CD8-positive, alpha-beta memory T cell (primary cell): ENCODE measurements at places on chromosomes 3 and 15. TPM values are rescaled to one million over a fixed set of nuclear protein-coding genes. Genes with fewer than 3 reads are reported as not detected.

GRCh38 chr3:12986986-12987385 is 86.2 kb downstream of the IQSEC1 start:
- H3K36me3 ChIP-seq, result no peaks in the 10 kb centered on the region
- no peak overlapping the region for H3K27ac ChIP-seq
- peaks cover 62% of the 10 kb centered on the region for H3K4me1 ChIP-seq
- no peaks in the 10 kb centered on the region for H3K27me3 ChIP-seq
- no peak for DNase-seq

DNA sequence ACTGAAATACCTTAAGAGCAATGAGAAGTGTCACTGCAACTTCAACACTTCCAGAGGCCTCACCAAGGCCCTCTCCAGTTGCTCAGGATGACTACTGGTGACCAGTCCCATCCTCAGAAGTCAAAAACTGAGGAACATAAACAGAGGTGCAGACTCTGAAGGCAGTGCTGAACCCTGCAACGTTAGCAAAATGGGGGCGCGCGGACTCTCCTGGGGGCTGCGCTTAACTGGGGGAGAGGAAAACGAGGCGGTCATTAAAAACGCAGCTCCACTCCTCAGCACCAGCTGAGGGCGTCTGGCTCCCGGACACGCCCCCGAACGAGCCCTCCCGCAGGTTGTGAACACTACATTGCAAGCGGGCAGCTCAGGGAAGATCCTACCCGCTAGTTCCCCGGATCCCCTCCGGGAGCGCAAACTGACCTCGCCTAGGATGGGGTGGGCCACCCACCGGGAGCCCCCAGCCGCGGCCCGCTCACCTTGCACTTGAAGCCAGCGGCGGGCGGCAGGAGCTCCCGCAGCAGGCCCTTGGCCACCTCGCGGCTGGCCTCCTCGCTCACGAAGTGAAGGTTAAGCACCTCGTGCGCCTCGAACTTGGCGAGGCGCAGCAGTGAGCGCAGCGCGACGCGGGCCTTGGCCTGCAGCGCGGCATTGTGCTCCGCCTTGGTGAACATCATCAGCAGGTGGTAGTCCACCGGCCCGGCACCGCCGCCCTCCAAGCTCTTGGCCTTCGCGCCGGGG is 711 bp downstream of the XXYLT1 start:
- H3K36me3 ChIP-seq, result no peaks in the 10 kb centered on the region
- no peaks in the 10 kb centered on the region for H3K27me3 ChIP-seq
- H3K4me1 ChIP-seq, result peaks cover 18% of the 10 kb centered on the region
- peak overlapping the region; percentile 68 for H3K27ac ChIP-seq
- peak overlapping the region; percentile 85 for H3K4me3 ChIP-seq

- H3K27me3 ChIP-seq, result no peaks in the 10 kb centered on the region
- no peak overlapping the region for H3K4me3 ChIP-seq
- H3K4me1 ChIP-seq, result peaks cover 8% of the 10 kb centered on the region
- no peak overlapping the region for H3K27ac ChIP-seq
- H3K36me3 ChIP-seq, result no peaks in the 10 kb centered on the region
Observed at GRCh38 chr15:45205192-45205591, 17.4 kb upstream of the SHF start.

DNA sequence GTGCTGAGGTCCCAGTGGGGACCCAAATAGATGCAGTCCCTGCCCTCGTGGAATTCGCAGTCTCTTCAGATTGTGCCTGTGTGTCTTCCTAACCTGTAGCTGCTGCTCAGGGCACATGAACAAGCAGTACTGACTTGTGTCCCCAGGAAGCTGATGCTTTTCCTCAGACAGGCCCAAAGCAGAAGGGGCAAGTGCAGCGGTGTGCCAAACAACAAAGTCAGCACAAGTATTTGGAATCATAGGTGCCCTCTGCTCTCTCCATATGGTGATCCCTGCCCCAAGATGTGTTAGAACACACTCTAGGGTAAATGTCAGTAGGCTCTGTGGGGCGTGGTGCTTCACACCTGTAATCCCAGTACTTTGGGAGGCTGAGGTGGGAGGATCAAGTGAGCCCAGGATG is 21.9 kb downstream of the BHLHE40 start:
- H3K4me1 ChIP-seq, result peaks cover 8% of the 10 kb centered on the region
- no peaks in the 10 kb centered on the region for H3K27me3 ChIP-seq
- no peak for DNase-seq
- H3K36me3 ChIP-seq, result no peaks in the 10 kb centered on the region
- no peak overlapping the region for H3K4me3 ChIP-seq

- no peak overlapping the region for H3K27ac ChIP-seq
- H3K4me1 ChIP-seq, result no peaks in the 10 kb centered on the region
Observed at GRCh38 chr3:170614214-170614966, 28.5 kb upstream of the SLC7A14 start.

GRCh38 chr3:23162934-23163333 is 40.2 kb upstream of the UBE2E2 start:
- no peak for DNase-seq
- no peaks in the 10 kb centered on the region for H3K4me1 ChIP-seq
- no peak overlapping the region for H3K27ac ChIP-seq

GRCh38 chr3:113535898-113536297 is 3.5 kb downstream of the SIDT1 start:
- no peaks in the 10 kb centered on the region for H3K36me3 ChIP-seq
- DNase-seq, result no peak
- H3K4me3 ChIP-seq, result no peak overlapping the region
- no peaks in the 10 kb centered on the region for H3K27me3 ChIP-seq
- peaks cover 53% of the 10 kb centered on the region for H3K4me1 ChIP-seq

- H3K36me3 ChIP-seq, result no peaks in the 10 kb centered on the region
- H3K27ac ChIP-seq, result no peak overlapping the region
- H3K4me3 ChIP-seq, result no peak overlapping the region
- no peaks in the 10 kb centered on the region for H3K4me1 ChIP-seq
Observed at GRCh38 chr3:174060431-174060830, 662.9 kb downstream of the NLGN1 start.

- no peaks in the 10 kb centered on the region for H3K36me3 ChIP-seq
- H3K4me3 ChIP-seq, result no peak overlapping the region
- no peaks in the 10 kb centered on the region for H3K4me1 ChIP-seq
- H3K27ac ChIP-seq, result no peak overlapping the region
- no peaks in the 10 kb centered on the region for H3K27me3 ChIP-seq
Observed at GRCh38 chr15:79948095-79948695, 22.8 kb downstream of the BCL2A1 start.

GRCh38 chr3:34312684-34313083 is 514.3 kb downstream of the PDCD6IP start:
- no peak overlapping the region for H3K4me3 ChIP-seq
- H3K27me3 ChIP-seq, result no peaks in the 10 kb centered on the region
- no peaks in the 10 kb centered on the region for H3K36me3 ChIP-seq
- no peaks in the 10 kb centered on the region for H3K4me1 ChIP-seq
- DNase-seq, result no peak

- H3K4me1 ChIP-seq, result no peaks in the 10 kb centered on the region
- DNase-seq, result no peak
- no peak overlapping the region for H3K4me3 ChIP-seq
- no peaks in the 10 kb centered on the region for H3K27me3 ChIP-seq
- H3K27ac ChIP-seq, result no peak overlapping the region
Observed at GRCh38 chr3:161250116-161250515, 29.0 kb downstream of the NMD3 start.

- H3K4me1 ChIP-seq, result no peaks in the 10 kb centered on the region
- no peak overlapping the region for H3K4me3 ChIP-seq
- H3K36me3 ChIP-seq, result no peaks in the 10 kb centered on the region
- DNase-seq, result no peak
Observed at GRCh38 chr3:169498336-169498735, 165.2 kb downstream of the MECOM start.

DNA sequence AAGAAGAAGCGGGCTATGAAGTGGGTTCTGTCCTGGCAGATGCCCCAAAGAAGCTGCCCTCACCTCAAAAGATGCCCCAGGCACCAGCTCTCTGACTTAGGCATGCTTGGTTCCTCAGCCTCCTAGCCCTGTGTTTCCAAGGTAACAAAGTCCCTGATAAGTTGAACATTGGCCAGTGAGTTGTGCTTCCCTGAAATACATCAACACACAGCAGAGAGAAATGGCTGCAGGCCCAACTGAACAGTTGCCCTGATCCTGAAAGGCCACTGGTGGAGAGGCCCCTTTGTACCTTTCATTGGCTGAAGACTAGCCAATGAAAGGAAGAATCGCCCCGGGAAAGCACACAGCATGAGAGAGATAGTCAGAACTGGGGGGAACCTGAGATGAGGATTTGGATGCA is 169.9 kb upstream of the CTNNB1 start:
- H3K4me1 ChIP-seq, result no peaks in the 10 kb centered on the region
- no peaks in the 10 kb centered on the region for H3K36me3 ChIP-seq
- H3K4me3 ChIP-seq, result no peak overlapping the region

DNA sequence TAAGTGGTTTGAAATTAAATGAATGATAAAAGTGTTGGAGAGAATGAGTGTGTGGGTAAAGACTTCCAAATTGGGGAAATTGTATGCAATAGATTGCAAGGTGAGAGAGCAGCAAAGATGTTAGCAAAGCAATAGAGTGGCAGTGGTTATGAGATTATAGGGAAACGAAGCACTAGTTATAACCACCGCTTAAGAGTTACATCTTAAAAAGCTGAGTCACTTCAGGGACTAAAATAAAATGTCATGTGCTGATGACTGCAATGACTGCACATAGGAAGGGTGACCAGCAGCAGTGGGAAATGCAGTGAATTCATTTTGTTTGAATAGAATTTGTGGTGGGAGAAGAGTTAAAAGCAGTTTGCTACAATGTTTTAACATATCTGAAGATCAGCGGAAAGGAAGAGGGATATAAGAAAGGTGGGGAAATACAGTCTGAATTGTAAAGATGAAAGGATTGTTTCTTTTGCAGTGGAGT is 127.3 kb downstream of the RAP2B start:
- H3K27me3 ChIP-seq, result no peaks in the 10 kb centered on the region
- no peak for DNase-seq
- no peak overlapping the region for H3K27ac ChIP-seq
- no peak overlapping the region for H3K4me3 ChIP-seq
- H3K4me1 ChIP-seq, result peaks cover 49% of the 10 kb centered on the region
- H3K36me3 ChIP-seq, result no peaks in the 10 kb centered on the region

- no peaks in the 10 kb centered on the region for H3K36me3 ChIP-seq
- H3K4me1 ChIP-seq, result no peaks in the 10 kb centered on the region
- no peaks in the 10 kb centered on the region for H3K27me3 ChIP-seq
- H3K27ac ChIP-seq, result no peak overlapping the region
Observed at GRCh38 chr15:38961456-38961855, 396.8 kb upstream of the RASGRP1 start.

- H3K27me3 ChIP-seq, result no peaks in the 10 kb centered on the region
- no peak for DNase-seq
- no peak within 1 kb of the TSS for H3K27ac ChIP-seq
- no peak within 1 kb of the TSS for H3K4me3 ChIP-seq
- H3K4me1 ChIP-seq, result no peaks in the 10 kb centered on the region
Observed at GRCh38 chr15:26772154-26773066, at the start of gene GABRB3. Gene GABRB3, minus strand, starts transcription at chr15:26773066.

GRCh38 chr15:69762373-69763148 is 309.9 kb downstream of the RPLP1 start:
- peaks cover 47% of the 10 kb centered on the region for H3K4me1 ChIP-seq
- H3K36me3 ChIP-seq, result no peaks in the 10 kb centered on the region
- H3K4me3 ChIP-seq, result no peak overlapping the region
- H3K27me3 ChIP-seq, result no peaks in the 10 kb centered on the region

DNA sequence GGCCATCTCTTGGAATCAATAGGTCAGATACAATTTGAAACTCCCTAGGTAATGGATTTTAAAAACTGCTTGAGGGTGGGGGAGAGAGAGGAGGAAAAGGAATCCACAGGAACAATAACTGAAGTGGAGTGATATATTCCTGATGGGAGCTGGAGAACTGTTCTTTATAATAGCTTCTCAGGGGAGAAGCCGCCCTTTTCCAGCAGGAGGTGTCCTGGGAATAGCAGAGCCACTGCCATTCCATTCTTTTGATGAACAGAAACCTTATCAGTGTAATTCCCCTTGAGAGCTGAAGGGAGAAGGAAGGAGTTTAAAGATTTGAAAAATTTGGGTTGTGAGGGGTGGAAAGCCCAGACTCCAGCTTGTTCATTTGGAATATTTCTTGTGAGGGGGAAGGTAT is 504.9 kb upstream of the DPH6 start:
- H3K4me3 ChIP-seq, result no peak overlapping the region
- no peak overlapping the region for H3K27ac ChIP-seq
- no peaks in the 10 kb centered on the region for H3K27me3 ChIP-seq
- no peaks in the 10 kb centered on the region for H3K36me3 ChIP-seq

DNA sequence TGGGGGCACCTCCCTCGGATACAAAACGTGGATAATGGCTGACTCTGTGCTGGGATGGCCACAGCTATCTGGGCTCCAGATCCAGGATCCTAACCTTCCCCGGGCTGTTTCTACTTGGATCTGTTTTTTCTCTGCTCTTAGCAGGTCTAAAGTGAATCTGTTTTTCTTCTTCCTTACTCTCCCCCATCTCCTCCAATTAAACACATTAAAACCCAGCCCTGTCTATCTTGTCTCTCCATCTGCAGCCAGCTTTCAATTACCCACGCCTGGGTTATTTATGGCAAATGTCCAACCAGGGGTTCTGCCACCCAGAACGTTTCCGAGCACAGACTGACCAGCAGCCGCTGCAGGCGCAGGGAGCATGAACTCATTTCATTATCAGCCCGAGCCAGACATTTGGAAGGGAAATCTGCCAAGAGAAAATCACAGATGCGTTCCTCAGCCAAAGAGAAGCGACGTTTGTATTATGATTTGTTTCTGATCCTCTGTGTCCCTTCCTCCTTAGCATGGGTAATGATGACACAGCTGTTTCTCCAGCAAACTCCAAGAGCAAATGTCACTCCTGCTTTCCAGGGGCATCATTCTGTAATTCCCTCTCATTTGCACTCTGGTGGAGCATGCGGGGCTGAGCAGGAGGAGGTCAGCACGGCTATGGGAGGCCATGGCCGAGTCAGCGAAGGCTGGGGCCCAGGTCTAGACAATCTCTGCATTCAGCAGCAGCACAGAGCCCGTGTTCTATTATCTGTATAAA is 42.0 kb downstream of the UMPS start:
- H3K27ac ChIP-seq, result no peak overlapping the region
- DNase-seq, result no peak
- H3K27me3 ChIP-seq, result no peaks in the 10 kb centered on the region
- H3K4me1 ChIP-seq, result no peaks in the 10 kb centered on the region

- H3K27me3 ChIP-seq, result no peaks in the 10 kb centered on the region
- no peaks in the 10 kb centered on the region for H3K4me1 ChIP-seq
- peaks cover 35% of the 10 kb centered on the region for H3K36me3 ChIP-seq
- H3K4me3 ChIP-seq, result no peak overlapping the region
- no peak overlapping the region for H3K27ac ChIP-seq
- DNase-seq, result no peak
Observed at GRCh38 chr3:183807209-183807728, 18.1 kb downstream of the MAP6D1 start.

CNTN6 gene
- not detected for total RNA-seq

TRH gene
- total RNA-seq, result not detected

STARD9 gene
- total RNA-seq, result 7.6 TPM

MDFIC2 gene
- total RNA-seq, result not detected

SLC12A8 gene
- 1.0 TPM for total RNA-seq

GREM1 gene
- total RNA-seq, result not detected

LRRIQ4 gene
- 0.15 TPM for total RNA-seq

MED12L gene
- 1.7 TPM for total RNA-seq

MBNL1 gene
- 386 TPM for total RNA-seq
